ENCODE measurements at places on chromosomes 1 and 21.

DNA sequence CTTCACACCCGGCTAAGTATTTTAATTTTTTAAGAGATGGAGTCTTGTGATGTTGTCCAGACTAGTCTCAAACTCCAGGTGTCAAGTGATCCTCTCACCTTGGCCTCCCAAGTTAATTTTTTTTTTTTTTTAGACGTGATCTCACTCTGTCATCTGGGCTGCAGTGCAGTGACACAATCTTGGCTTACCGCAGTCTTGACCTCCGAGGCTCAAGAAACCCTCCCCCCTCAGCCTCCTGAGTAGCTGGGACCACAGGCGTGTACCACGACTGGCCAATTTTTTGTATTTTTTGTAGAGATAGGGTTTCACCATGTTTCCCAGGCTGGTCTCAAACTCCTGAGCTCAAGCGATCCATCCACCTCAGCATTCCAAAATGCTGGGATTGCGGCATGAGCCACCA lies 11.7 kb upstream of the IFNLR1 start:
- no peak for DNase-seq

DNA sequence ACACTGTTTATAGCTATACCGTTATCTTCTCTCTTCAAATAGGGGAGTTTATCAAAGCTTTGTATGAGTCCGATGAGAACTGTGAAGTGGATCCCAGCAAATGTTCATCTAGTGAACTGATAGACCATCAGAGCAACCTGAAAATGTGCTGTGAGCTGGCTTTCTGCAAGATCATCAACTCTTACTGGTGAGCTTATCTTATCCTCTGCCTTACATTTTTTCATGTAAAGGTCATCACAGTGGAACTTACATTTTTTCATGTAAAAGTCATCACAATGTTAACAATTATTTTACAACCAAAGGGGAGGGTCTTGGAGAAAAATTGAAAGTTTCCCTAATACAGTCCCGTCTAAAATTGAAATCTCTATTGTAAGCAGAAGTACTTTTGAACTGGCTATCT lies 45.2 kb downstream of the CLEC20A start:
- no peak for DNase-seq

- no peak for DNase-seq
These were observed 8.1 kb upstream of the SDHB start for GRCh38 chr1:17061892-17062291.

- DNase-seq, result no peak
These were observed 27.4 kb downstream of the RRP15 start for GRCh38 chr1:218312509-218312908.

DNA sequence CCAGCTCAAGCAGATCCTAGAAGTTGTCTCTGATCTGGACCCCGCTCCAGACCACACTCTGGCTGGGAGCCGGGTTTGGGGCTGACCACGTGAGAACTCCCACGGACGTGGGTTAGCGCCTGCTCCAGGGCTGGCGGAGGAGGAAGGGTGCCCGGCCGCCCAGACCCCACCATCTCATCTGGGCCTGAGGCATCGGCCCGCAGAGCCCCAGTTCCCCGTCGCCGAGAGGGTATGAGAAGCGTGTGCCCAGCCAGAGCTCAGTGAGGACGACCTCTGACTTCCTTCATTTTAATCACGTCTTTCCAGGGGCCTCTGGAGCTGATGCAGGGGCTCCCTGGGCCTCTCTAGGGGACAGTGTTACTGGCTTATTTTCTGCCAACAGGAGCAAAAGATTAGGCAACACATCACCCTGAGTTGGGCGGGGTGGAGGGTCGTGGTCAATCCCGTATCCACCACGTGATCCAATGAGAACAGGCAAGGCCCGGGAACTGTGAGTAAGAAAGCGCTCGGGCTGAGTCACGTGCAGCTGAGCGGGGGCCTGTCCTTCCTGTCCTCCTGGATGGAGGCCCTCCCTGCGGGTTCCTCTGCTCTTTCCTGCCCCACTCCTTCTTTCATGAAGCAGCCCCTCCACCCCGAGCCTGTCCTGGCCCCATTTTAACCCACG lies 81.1 kb downstream of the SIK1 start:
- DNase-seq, result peak; percentile 57

DNA sequence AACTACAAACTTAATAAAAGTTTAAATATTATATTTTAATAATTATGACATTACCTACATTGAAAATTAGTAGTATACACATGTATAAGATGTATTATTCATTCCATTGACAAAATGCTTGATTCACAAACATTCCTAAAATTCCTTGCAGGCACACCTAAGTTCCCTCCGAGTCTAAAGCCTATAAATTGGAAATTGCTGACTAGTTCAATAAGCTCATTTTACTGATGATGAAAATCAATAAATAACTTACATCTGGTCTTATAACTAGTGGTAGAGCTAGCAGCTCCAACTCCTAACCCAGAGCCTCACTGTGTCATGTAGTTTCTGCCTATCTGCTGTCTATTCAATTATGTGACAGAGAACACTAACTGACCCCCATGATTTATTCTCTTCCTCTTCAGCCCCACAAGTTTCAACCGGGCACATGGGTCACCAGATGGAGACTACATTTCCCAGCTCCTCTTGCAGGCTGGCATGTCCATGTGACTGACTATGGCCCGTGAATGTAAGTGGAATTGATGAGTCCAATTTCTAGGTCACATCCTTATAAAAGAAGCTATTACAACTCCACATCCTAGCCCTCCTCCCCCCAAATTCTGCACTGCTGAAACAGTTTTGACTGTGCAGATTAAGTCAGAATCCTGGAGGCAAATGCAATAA lies 29.6 kb upstream of the LRRC8D start:
- DNase-seq, result no peak

DNA sequence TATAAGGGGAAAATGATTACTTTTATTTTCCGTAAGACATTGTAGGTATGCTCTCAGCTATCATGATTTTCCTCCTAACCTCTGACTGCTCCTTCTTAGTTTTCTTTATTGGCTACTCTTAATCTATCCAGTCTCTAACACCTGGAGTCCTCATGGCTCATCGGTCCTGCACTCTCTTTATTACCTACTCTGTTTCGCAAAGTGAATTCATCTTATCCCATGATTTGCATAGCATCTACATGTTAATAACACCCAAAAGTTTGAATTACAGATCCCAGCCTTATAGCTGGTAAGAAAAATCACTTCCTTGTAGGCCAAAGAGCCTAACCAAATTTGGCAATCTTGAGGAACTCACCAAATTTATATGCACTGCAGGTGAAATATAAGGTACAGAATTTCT lies 136.3 kb downstream of the CDC42BPA start:
- DNase-seq, result no peak

GRCh38 chr21:39385299-39386145 lies 36.6 kb upstream of the HMGN1 start:
- peak; percentile 89 for DNase-seq

DNA sequence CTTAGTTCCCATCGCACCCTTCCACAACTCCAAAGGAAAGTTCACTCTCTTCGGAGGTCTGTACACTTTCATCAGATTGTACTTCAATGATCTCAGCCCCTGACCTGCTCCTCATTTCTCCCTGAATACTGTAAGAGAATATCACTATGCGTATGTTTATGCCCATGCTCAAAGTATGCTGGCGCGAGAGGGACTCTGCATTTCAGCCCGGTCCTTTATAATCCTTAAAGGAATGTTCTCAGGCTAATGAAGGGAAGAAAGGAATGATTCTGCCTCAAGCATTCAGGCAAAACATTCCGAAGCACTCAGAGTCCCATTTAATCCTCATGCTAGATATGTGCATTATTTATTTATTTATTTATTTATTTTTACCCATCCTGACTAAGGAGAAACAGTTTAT lies 76.8 kb downstream of the PLD5 start:
- DNase-seq, result no peak

DNA sequence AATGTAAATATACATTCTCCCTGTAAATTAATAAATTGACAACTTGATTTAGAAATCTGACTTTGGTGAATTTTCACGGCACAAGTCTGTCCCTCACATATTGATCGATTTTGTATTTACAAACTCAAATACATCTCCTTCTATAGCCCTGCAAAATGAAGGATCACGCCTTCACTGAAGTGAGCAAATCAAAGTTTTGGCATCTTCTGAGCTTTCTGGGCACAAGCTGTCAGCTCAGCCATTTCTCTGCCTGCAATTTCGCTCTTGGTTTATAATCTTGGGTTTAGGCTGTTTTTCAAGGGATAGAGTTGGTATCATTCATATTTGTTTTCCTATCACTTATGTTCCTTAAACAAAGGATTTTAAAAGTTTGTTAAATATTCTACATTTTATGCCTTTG lies 25.8 kb downstream of the ANP32E start:
- DNase-seq, result no peak

Measured in SW480 (cell line).